ENCODE measurements at places on chromosomes 3 and 15.

- no peak for DNase-seq
Measured at GRCh38 chr15:36008719-36009118, 462.8 kb upstream of the DPH6 start.

GRCh38 chr3:186871403-186871924, 29.0 kb downstream of the ADIPOQ start:
- no peak for DNase-seq

GRCh38 chr3:18988614-18989229, 159.6 kb upstream of the KCNH8 start:
- DNase-seq, result peak; percentile 61

DNA sequence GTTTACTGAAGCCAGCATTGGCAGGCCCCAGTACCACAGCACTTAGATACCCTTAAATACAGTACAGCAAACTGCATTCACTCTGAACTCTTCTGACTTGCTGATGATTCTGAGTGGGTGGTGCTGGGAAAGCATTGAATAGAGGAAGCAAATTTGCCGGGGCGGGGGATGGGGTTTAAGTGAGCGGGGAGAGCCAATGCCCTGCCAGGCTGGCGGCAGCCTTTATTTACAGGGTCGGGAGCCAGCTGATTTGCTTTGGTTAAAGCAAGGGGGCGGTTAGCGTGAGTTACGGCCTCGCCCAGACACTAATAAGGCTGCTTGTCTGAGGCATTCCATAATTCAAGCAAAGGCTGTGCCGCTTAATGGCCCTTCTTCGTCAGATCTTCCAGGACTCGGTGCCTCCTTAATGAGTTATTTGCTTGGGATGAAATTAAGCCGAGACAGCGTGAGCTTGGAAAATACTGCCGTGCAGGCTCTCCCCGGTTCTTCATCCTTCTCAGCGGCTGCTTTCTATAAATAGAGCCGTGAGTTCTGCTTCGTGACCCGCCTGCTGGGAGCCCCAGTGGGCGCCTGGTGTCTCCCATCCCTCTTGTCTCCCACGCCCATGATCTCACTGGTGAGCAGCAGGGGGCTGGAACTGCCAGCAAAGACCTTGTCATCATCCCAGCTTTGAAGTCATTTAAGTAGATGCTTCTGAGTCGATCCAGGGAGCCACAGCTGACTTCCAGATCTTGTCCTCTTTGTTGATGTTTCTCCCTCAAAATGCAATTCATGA, 25.8 kb downstream of the SPSB4 start:
- no peak for DNase-seq

DNA sequence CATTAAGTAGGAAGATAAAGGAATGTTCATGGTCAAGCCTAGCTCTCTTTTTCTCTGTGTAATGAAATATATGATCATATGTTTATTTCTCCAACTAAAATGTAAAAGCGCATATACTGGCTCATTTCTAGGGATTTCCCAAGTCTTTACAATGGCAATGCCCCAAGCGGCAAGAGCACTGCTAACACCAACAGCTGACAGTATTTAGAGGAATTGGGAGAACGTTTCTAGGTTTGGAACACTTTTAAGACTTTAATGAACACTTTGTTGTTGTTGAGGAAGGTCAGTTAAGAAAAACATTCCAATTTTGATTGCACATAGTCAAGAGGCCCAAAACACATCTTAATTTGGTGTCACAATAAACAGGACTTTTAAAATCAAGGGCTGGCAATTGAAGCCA, 132.7 kb downstream of the ATP8B4 start:
- DNase-seq, result no peak

DNA sequence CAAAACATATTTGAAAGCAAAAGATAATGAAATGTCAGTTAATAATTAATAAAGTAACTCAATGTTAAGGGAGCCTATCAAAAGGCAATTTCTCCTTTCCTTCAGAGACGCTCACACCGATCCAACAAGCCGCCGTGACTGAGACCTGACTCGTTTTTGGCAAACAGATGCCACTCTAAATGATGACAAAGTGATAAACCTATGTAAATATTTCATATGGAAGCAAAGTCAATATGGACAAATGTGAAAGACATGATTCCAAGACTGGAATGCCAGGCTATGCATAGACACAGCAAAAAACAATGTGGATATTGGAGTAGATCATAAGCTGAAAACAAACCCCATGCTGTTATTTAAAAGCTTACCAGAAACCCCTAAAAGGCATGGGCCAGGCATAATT, 137.2 kb upstream of the SUCLG2 start:
- no peak for DNase-seq

DNA sequence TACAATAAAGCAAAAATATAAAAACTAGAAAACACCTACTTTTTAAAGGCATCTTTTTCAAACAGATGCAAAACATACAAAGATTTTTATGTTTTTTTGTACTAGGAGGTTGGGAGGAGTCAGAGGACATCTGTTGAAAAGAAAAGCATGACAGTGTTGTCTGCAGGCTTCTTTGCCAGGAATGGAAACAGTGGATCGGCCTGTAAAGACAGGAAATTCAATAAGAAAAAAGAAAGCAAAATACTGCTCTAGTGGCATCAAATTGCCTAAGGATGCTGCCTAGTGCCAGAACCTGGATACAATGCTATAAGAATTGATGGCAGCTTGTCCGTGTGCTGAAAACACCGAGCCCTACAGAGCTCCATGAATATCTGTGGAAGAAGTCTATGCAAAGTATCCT, 69.9 kb downstream of the TBC1D5 start:
- no peak for DNase-seq

DNA sequence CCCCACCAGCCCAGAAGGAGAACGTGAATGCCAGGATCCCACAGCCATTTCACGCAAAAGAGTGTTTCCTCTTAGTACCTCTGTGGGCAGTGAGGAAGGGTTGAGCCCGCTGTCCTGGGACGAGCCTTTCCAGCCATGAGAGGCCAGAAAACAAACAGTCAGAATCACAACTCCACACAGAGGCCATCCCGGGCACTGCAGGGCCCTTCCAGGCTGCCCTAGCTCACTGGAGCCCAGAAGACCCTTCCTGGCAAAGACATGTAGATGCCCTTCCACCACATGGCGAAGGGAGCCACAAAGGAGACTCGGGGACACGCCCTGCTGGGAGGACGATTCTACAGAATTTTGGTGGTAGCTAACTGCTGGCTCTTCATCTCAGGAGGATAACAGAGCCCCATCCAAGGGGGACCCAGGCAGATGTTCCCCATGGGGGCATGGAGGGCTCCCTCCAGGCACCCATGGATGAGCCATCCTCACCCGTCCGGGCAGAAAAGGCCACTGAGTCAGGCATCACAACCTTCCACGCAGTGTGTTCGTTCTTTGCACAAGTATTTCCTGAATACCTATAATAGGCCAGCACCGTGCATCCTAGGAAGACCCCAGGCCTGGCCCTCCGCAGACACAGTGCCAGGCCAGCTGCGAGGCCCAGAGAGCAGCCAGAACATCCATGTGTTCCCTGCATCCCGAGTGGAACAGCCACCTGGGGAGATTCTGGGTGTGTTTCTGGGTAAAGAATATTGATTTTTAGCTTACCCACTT, 47.2 kb downstream of the SLC12A8 start:
- peak; percentile 75 for DNase-seq

GRCh38 chr15:72604794-72605193, 49.7 kb upstream of the GOLGA6B start:
- no peak for DNase-seq

DNA sequence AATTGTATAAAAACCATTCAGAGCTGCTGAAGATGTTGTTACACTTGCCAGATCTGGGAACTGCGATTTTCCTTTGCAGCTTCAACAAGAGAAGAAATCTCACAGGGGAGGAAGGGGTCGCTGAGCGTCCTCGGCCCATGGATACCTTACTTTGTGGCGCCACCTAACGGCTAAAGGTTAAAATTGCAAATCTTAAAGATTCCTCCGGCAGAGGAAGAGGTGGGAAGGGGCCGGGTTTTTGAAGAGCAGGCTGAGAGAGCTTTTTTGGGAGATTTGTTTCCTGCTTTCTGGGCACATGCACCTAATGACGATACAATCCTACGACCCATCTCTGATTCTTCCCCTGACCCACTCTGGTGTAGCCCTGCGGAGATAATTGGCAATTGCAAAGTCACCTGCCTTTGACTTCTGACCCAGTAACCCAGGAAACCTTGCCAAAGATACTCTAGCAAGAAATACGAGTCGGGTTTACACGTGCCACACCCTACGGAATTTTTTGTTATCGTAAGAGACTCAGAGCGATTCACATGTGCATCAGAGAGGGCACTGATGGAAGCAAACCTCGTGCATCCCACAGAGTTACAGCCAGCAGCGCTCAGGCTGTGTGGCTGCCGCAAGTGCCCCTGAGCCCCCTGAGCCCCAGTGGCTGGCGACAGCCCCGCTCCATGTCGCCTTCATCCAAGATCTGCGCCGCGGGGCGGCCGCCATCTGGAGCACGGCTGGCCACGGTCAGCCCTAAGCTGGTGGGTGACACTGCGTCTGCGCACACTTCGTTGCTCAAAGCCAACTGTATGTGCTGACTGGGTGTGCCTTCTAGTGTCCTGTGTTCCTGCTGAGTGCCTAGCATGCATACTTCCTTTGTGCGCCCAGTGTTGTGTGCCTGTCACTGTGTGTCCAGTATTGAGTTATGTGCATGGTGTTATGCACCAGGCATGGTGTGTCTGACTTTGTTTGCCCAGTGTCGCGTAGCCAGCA, 55.2 kb upstream of the CHRNA7 start:
- peak; percentile 81 for DNase-seq

DNA sequence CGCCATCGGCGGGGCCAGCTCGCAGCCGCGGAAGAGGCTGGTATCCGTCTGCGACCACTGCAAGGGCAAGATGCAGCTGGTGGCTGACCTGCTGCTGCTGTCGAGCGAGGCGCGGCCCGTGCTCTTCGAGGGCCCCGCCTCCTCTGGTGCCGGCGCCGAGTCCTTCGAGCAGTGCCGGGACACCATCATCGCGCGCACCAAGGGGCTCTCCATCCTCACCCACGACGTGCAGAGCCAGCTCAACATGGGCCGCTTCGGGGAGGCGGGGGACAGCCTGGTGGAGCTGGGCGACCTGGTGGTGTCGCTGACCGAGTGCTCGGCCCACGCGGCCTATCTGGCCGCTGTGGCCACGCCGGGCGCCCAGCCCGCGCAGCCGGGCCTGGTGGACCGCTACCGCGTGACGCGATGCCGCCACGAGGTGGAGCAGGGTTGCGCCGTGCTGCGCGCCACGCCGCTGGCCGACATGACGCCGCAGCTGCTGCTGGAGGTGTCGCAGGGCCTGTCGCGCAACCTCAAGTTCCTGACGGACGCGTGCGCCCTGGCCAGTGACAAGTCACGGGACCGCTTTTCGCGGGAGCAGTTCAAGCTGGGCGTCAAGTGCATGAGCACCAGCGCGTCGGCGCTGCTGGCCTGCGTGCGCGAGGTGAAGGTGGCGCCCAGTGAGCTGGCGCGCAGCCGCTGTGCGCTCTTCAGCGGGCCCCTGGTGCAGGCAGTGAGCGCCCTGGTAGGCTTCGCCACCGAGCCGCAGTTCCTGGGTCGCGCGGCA, 1.8 kb downstream of the TLNRD1 start:
- no peak for DNase-seq

DNA sequence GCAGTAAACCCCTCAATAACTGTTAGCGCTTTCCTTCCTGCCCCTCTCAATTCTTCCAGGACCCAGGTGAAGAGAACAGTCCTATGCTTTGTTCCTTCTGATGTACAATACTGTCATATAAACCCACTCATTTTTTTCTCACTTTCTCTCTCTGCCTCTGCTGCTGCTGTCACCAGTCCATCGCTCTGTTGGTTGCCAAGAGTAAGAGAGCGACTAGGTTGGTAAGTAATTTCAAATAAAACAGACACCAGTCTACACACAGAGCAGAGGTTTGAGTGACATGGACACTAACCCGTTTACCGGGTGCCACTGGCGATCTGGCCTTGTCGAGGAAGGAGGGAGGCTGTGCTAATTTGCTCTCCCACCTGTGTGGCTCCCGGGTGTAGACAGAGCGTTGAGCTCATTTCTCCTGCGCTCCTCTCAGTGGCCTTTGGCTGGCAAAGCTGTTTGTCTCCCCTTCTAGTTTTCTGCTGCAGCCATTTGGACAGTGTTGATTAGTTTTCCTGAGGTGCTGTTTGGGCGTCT, 215.4 kb downstream of the THSD4 start:
- DNase-seq, result no peak

All from Karpas-422 (cell line).